Left renal pelvis (tissue), 4 donors: ENCODE measurements at places on chromosomes 1 and 21.

GRCh38 chr21:20721151-20721550, 277.1 kb upstream of the NCAM2 start:
- no peak for DNase-seq

- no peak for DNase-seq
These were observed 510 bp upstream of the GNG5 start for GRCh38 chr1:84506729-84507453.

- no peak for DNase-seq
These were observed 2.9 kb upstream of the TFF3 start for GRCh38 chr21:42317826-42318746.

GRCh38 chr1:6292102-6292501, 31.2 kb upstream of the GPR153 start:
- DNase-seq: no peak

DNA sequence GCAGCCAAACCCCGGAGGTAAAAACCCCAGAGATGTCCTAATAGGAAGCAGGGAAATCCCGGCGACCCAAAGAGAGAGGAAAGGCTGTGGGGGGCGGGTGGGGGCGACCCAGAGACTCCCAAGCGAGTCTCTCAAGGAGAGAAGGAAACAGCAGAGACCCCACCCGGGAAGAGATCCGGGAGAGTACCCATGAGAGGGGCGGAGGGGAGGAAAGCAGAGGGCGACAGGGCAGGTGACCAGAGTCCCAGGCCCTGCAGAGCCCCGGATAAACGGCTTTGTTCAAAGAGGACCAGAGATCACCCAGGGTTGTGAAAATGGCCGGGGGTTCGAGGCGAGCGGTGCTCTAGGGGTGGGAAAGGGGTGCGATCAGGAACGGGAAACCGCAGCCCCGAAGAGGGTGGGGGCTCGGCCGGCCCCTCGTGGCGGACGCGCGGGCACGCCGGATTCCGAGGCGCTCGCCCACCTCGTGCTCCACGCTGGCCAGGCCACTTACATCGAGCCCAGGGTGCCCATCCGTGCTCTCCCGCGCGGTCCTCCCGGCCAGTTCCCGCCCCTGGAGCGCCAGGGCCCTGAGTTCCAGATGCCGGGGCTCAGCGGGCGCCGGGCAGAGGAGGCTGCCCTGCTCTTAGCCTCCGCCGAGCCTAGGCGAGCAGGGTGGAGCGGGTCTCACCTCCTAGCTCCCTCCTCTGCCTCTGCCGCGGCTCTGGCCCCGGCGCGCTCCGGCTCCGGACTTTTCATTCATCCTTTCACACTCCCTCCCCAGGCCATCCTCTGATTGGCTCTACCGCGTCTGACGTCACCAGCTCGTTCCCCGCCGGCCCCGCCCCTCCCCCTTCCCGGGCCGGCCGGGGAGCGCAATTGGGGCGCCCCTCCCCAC, 52.3 kb downstream of the RHBG start:
- no peak for DNase-seq

GRCh38 chr1:1890506-1891348, at the start of gene GNB1:
Gene GNB1, minus strand, starts transcription at chr1:1891087. Its CDS starts 65,634 bp downstream, at chr1:1825453.
- DNase-seq: peak; percentile 74

- no peak for DNase-seq
These were observed 12.7 kb upstream of the AK2 start for GRCh38 chr1:33049371-33049770.

GRCh38 chr1:32239790-32240139, 7.3 kb upstream of the FAM167B start:
- no peak for DNase-seq

GRCh38 chr1:86703696-86704457, 499 bp upstream of the SH3GLB1 start:
- no peak for DNase-seq

GRCh38 chr1:159755451-159756007, 25.2 kb upstream of the DUSP23 start:
- no peak for DNase-seq

DNA sequence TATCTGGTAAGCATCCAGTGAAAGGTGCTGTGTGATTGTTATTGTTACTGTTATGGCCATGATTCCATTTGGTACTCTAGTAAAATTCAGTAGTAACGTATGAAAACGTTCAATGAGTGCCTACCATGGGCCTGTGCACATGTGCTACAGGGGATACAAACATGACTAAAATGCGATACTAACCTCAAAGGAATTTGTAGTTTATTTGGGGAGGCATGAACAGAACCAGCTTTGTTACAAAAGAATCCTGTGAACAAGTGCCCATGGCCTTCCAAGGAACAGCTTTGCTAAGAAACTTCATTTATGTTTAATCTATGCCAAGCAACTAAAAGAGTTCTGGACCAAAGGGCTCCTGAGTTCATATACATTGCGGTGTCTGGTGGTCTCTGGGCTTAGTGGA, 28.7 kb downstream of the PTGFR start:
- DNase-seq: no peak

DNA sequence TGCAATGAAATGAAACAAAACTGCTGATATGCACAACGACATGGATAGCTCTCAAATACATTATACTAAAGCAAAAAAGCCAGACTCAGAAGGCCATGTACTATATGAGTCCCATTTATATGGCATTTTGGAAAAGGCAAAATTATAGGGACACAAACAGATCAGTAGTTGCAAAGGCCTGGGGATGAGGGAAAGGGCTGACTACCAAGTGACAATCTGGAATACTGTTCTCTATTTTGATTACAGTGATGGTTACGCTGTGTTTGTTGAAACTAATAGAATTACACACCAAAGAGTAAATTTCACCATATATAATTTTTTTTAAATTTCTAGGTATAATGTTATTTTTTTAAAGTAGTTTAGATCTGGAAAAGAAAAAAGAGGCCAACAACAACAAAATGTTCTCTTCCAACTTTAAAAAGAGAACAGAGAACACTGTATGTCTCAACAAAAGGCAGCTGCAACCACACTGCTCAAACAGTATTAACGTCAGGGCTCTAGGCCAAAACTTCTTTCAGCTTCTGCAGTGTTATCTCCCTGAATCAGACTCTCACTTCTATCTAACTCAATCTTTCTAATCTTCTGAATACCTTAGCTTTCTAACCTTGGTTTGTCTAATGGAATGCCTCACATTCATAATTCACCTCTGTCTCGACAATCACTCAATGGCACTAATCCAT, 75.8 kb downstream of the FOXJ3 start:
- DNase-seq: no peak

- no peak for DNase-seq
These were observed 55.9 kb downstream of the SIK1 start for GRCh38 chr21:43370888-43371570.

DNA sequence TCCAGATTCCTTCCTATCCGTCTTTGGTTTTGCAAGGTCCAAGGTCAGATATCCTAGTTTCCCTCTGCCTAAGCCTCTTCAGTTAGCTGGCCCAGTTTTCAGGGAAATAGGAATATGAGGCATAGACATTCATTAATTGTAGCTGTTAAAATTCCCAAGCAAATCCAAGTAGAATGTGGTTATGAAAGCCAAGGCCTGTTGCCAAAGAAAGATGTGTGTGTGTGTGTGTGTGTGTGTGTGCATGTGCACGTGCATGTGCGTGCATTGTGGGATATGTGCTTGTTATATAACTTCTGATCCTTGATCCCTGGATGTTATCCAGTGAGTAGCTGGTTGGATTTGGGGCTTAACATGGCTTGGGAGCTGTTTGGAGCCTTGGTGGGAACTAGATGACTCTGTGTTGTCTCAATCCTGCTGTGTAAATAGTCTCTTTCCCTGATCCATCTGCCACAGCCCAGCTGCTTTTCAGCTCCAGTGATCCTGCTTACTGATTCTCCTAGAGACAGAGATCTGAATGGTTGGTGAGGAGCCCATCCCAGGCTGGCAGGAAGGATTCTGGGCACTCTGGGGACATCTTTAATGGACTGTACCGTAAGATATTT, 70.6 kb upstream of the GCLM start:
- DNase-seq: no peak

DNA sequence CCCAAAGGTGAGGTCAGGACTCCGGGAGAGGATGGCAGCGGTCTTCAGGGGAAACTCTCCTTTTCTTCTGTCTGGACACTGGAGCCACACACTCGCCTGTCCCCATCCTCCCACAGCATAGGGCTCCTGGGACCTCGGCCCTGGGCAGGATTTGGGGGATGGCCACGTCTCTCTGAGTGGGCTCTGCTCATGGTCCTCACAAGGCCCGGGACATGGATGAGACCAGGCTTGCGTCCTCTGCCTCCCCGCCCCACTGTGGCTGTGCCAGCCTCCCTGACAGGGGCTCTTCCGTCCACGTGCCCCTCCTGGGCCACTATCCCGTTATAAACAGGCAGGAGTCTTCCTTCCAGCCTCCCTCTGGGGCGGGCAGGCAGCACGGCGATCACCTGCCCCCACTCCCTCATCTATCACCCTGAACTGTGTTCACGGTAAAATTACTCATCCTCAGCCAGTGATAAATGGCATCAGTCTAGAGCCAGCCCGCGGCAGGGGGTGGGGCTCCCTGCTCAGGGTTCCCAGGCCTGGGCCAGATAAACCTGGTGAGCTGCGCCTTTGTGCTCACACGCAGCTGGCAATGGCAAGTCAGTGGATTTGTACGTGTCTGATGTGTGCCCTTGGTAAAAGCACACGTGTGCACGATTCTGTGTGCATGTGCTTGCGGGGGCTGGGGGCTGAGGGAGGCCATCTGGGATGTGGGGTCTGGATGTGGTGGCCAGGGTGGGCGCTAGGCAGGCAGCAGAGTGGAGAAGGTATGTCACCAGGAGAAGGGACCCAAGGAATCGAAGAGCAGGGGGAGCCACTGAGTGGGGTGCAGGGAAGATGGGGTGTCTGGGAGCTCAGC, 12.6 kb upstream of the SAMD11 start:
- no peak for DNase-seq

- no peak for DNase-seq
These were observed 18.1 kb upstream of the ENAH start for GRCh38 chr1:225670806-225671733.

- DNase-seq: no peak
These were observed 120.4 kb downstream of the KCNH1 start for GRCh38 chr1:211013346-211014240.

DNA sequence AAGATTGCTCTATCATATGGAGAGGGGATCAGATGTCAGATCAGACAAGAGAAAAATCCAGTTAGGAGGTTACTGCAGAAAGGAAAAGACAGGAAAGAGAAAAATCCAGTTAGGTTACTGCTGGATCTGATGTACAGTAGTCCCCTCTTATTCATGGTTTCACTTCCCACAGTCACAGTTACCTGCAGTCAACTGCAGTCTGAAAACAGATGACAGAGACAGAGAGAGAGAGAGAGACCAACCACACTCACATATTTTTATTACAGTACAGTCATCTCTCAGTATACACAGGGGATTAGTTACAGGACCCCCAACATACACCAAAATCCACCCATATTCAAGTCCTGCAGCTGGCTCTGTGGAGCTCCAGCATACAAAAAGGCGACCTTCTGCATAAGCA, 29.3 kb downstream of the NUP133 start:
- no peak for DNase-seq

- DNase-seq: no peak
These were observed 36.6 kb upstream of the TMEM51 start for GRCh38 chr1:15116966-15117365.

DNA sequence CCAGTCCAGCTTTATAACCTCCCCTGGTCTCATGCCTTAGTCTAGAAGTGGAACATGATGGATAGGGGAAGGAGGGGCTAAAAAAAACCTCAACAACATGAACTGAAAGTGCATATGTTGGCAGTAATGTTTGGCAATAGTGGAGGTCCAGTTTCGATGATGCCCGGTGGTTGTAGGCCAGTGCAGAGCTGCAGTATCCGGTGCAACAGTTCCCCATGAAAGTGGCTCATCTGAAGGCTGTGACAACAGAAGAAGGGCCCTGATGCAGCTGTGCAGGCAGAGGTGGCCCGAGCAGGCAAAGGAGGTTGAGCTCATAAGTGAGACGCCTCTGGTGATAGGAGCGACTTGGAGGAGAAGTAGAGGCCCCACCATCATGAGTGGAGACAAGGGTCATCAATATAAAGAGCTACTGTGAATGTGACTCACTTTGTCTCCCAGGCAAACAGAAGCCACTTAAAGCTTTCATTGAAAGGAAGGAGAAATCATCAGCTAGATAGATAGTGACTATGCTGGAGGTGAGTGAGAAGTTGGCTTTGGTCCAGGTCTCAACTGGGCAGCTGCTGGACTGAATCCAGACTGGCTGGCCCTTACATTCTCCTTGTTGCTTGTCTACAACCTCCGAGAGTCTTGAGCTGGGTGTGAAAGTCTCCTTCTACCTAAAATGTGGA, 10.2 kb upstream of the CREG1 start:
- no peak for DNase-seq

DNA sequence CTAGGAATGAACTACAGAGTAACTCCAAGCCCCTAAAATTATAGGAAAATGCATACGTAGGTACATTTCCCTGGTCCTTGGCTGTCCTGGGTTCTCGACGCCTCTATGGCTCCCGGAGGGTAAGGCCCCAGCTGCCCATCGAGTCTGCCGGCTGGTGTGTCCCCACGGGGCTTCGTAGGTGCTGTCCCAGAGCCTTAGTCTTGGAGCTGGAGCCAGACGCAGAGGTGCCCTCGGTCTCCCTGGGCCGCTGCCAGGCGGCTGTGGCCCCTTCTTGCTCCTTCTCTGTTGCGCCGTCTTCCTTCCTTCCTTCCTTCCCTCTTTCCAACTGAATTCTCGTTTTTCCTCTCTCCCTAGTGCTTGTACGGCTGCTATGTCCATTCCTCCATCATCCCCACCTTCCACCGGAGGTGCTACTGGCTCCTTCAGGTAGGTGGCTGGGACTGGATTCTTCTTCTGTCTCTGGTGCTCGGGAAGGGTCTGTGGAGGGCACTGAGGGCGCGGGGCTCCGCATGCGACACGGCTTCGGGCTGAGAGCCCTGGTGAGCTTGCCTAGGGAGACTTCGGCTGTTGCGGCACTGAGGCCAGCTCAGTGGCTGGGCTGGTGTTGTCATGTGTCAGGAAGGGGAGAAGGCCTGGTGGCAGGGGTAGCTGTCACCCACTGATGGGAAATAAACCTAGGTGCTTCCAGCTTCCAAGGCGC, 303.5 kb upstream of the VAMP3 start:
- no peak for DNase-seq

- DNase-seq: no peak
These were observed 9.8 kb upstream of the NOS1AP start for GRCh38 chr1:162059721-162060120.

GRCh38 chr1:29864431-29865022, 628.2 kb downstream of the PTPRU start:
- DNase-seq: no peak

GRCh38 chr21:17651526-17651925, 38.8 kb upstream of the BTG3 start:
- no peak for DNase-seq

DNA sequence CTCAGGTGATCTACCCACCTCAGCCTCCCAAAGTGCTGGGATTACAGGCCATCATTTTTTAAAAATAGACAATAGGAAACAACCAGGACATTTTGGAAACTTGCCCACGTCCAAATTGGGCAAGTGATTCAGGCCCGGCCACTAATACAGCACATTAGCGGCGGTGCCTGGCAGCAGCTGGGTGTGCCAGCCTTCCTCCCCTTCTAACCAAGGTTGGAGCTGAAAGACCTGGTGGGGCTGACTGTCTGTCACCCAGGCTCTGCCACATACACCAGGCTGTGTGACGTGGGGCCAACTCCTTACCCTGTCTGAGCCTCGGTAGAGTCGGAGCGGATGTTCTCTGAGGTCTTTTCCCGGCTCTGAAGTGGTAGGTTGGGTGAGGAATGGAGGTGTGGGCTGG, 29.6 kb upstream of the TMEM51 start:
- no peak for DNase-seq
